Stimulated activated CD4-positive, alpha-beta T cell treated with anti-CD3 and anti-CD28 coated beads, Interleukin-12 subunit alpha, Interleukin-12 subunit beta, amount 100 ng/mL, for 24 hours (primary cell): ENCODE measurements at places on chromosomes 16 and 17.

DNA sequence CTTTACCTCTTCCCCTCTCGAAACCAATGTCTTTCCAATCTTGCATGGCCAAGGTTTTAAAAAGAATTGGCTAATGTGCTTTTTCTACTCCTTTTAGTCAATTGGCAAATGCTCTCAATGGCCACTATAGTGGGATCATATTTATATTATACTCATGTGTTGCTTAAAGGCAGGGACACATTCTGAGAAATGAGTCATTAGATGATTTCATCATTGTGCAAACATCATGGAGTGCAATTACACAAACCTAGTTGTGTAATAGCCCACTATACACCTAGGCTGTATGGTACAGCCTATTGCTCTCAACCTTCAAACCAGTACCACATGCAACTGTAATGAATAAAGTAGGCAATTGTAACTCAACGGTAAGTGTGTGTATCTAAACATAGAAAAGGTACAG lies 180.9 kb downstream of the HS3ST3A1 start:
- DNase-seq: no peak

- DNase-seq: no peak
Measured at GRCh38 chr16:72850853-72851252, 197.1 kb downstream of the ZFHX3 start.

DNA sequence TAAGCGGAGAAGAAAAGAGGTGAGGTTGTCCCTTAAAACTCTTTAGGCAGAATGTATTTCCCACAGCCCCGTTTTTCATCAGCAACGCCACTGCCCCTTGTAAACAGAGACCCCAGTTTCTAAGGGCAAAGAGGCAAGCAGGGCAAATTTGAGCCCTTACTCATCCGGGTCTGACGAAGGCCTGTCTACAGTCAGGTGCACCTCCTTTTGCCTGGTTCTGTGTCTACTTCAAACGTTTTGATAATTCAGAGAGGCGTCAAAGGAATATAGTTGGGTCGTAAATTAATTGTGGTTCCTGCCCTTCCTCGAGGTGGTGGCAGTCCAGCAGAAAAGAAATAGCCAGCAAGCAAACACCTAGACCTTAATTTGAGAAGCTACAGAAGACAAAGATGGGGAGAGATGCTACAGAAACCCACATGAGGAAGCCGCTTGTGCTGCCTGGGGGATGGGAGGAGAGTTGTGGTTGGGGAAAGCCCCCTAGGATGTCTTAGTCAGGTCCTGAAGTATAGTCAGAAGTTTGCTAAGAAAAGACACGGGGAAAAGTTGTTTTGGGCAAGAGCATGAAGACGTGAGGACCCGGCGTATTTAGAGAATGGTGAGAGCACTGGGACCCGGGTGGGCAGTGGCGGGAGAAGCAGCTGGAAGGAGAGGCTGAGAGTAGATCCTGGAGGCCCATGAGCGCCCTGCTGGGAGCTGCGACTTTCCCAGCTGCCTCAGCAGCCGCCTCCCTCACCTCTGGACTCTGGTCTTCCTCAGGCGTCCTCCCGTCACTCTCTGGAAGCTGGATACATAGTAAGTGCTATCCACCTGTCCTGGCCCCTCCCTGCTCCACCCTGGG lies 2.4 kb downstream of the FBRS start:
- DNase-seq: peak; percentile 63

GRCh38 chr16:88762941-88763340 lies 22.1 kb downstream of the PIEZO1 start:
- DNase-seq: no peak

- DNase-seq: no peak
Measured at GRCh38 chr17:67109111-67109510, 64.8 kb downstream of the CACNG1 start.

DNA sequence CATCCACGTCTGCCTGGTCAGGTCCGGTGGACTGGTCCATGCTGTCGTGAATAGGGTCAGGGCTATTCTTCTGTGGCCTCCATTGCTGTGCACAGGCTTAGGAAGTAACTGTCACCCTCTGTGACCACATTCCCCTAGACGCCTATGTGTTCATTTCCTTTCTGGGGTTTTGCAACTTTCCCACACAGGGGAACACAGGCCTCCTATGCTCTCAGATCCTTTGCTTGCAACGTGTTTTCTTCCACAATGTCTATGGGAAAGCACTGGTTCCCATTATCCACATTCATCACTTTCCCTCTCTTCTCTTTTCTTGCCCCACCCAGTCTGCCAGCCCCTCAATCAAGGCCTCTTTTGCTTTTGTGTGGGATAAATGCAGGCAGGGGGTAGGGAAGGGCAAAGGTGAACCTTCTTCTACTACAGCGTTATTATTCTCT lies 43.2 kb upstream of the DNAJA2 start:
- DNase-seq: peak; percentile 6

- no peak for DNase-seq
Measured at GRCh38 chr16:58160855-58161254, 31.7 kb upstream of the CFAP20 start.

DNA sequence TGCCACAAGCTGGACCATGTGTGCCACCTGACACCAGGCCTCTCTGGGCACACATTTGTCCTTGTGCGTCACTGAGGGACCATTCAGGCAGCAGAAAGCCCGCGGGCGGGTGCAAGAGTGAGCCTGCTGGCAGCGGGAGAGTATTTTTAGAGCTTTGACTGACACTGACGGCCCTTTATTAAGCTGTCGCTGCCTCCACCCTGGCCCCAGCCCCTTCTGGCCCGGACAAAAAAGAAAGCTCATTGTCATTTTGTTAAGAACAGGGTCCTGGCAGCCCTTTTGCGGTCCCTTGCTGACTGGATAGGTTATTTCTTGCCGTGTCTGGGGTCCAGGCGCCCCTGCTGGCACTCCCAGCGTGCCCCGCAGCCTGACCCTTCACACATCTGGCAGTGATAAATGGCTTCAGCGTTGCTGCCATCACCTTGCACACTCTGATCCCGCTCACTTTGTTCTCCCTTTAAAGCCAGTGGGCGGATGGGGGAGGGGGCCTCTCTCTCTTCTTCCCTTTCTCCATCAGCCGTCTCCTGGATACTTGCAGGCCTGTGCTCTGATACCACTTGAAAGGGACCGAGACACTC lies 78.4 kb upstream of the NKD1 start:
- no peak for DNase-seq

DNA sequence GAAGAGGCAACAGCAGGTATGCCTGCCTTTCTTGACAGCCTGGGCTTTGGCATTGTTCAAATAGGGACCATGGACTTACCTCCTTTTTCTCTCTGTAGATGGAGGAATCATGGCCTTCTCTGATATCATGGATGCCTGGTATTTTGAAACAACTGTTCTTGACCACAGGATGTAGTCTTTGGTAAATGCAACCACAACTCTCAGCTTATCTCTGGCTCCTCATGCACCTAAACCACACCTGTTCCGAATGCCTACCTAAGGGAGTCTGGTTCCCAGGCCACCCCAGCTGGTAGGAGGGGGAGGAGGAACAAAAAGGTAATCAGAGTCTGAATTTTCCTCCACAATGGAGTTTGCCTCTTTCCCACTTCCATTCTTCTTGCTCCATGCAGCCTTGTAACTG lies 18.8 kb downstream of the CDK5RAP3 start:
- no peak for DNase-seq

GRCh38 chr17:65434878-65435277 lies 126.6 kb downstream of the AXIN2 start:
- DNase-seq: no peak

DNA sequence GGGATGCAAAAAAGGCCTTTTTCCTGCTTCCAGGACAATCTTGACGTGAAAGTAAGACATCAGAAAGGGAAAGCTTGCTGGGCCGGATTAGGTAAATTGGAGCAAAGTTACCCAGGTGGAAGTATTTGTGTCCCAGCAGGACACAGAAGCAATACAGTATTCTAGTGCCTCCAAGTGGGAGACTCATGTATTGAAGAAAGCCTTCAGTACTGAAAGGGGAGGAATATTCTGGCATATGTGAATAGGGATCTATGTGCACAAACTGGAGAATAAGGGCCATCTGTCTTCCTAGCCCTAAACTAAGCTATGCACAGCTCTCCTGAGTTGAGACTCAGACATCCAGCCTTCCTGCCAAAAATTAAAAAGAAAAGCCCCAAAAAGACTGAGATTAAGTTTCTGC lies 327.3 kb upstream of the CDH8 start:
- DNase-seq: no peak

GRCh38 chr17:31750578-31750977 lies 108.5 kb downstream of the COPRS start:
- DNase-seq: no peak

DNA sequence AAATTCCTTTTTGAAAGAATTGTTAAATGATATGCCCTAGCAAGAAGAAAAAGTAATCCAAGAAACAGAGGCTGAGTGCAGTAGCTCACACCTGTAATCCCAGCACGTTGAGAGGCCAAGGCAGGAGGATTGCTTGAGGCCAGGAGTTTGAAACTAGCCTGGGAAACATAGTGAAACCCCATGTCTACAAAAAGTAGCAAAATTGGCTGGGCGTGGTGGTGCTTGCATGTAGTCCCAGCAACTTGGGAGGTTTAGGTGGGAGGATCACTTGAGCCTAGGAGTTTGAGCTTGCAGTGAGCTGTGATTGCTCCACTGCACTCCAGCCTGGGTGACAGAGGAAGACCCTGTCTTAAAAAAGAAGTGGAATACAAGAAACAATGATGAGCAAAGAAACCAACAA lies 56.1 kb downstream of the NT5M start:
- DNase-seq: no peak

DNA sequence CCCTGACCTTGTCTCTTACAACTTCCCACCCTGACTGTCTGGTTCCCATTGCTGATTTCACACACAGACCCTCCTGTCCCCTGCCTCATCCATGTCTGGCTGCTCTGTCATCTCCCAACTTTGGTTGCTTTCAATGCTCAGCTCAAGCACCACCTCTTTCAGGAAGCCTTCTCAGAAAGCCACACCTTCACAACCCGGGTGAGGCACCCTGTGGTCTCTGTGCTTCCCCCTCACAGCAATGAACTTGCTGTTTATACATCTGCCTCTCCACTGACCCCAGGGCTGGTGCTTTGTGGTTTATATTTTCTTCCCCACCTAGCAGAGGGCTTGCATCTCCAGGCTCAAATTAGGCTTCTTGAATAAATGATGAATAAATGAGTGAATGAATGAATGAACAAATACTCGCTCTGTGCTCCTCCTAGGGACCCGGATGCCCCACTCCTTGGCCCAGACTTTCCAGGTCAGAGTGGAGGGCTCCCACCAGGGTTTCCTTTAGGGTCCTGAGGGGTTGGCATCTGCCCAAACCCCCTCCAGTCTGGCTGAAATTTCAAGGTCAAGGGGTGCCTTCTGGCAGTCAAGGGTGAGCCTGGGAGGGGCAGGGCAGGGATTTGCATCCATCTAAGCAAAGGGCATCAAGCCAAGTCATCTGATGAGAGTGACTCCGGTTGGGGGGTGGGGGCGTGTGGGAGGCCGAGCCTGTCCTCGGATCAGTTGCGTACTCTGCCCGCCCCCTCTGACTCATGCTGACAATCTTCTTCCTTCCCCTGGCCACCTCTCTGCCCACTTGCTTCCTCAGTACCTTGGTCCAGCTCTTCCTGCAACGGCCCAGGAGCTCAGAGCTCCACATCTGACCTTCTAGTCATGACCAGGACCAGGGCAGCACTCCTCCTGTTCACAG lies at the start of gene ITGAX:
Gene ITGAX, plus strand, starts transcription at position 783 of the 898 bp plus-strand sequence. Its CDS starts 79 bp downstream, at position 862.
- peak; percentile 62 for DNase-seq

DNA sequence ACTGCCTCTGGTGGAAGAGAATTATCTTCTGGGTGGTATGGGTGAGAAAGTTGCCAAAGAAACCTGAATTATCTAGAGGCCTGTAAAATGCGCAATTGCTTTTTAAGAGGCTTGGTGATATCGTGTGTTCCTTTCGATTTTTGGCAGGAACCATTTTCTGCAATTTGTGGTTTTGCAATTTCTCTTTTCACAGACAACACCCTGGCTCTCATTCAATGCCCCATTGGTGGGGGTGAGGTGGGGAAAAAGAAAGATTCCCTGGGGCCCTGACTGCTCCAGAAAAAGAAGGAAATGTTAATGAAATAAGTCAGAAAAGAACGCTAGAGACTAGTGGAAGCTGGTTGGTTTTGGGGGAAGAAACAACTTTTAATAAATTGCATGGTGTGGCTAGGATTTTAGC lies 77.4 kb downstream of the ANKFN1 start:
- DNase-seq: no peak
